ENCODE measurements at places on chromosomes 16 and 17.

DNA sequence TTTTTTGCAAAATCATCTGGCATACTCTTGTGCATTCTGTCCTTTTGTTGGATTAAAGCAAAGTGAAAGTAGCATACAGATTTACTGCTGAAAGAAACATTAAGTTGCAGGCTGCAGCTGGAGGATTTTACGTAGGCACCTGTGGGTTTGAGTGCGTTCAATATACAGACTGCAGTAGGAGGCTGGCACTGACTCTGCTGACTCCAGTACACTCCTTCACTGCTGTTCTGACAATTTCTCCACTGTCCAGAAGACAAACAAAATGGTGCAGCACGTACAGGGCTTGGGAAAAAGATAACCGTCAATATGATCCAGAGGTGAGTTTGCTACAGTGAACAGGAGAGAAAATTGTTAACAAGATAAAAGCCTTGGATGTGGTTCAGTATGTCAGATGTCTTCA is 73.3 kb downstream of the TANC2 start:
- DNase-seq = no peak

DNA sequence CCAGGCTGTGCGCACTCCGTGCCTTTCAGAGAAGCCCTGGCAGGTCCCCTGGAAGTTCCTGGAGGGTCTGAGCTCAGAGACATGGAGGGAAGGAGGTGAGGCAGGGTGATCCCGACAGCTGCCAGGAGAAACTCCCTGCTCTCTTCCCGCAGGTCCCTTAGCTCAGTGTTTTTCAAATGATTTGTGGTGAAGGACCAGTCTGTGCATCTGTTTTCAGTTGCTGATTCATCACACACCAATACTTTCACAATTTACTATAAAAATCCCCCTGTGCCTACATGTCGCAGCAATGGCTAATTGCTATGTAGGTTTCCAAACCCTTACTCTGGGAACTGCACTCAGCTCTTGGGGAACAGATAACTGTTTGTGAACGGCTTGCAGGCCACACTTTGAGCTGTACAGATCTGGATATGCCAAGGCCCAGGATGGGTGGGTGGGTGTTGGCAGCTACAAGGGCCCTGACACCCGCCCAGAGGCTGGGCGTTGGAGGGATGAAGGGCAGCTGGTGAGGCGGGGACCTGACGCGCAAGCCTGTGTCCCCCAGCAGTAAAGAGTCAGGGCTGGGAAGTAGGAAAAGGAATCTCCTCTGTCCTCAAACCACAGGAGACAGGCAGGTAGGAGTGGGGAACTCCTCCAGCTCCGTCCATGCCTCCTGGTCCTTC is 20.5 kb upstream of the EMP2 start:
- no peak for DNase-seq

DNA sequence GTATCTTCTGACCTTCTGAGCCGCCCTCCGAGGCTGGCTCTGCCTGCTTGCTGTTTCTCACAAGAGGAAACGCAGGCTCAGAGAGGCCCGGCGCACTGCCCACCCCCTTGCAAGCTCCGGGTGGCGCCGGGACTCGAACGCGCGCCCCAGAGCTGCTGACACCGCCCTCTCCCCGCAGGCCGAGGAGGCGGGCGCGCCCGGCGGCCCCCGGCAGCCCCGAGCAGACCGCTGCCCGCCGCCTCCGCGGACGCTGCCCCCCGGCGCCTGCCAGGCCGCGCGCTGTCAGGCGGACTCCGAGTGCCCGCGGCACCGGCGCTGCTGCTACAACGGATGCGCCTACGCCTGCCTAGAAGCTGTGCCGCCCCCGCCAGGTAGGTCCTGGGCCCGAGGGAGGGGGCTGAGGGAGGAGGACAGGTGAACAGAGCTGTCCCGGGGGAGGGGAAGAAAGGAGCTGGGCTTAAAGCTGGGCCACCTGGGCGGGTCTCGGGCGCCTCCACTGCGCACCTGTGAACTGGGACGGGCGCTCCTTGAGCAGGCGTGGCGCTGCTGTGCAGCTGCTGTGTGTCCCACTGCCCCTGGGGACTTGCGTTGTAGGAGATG is 18.2 kb downstream of the WFDC1 start:
- DNase-seq = no peak

DNA sequence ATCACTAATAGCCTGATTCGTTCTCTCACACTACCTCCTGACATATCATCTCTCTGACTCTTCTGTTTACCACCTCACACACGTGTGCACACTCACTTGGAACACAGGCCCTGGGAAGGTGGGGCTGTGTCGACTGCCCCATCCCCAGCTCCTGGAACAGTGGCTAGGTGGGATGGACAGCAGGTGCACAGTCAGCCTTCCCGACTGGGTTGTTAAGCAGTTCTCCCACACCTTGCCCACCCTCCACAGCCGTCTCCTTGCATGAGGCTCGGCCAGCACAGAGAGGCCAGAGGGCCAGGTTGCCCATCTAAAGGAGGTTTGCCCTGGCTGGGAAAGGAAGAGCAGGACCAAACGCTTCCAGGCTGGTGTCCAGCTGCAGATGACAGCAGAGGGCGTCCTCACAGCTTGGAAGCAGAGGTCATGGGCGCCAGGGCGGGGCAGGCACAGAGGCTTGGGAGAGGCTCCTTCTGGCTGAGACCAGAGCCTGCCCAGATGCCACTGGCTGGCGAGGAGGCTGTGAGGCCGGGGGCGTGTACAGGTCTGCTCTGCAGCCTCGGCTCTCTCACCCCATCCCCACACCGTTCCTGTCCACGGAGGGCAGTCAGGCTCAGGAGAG is 92.8 kb downstream of the AMFR start:
- peak; percentile 25 for DNase-seq

- no peak for DNase-seq
Measured at GRCh38 chr17:951325-952132, 28.0 kb downstream of the NXN start.

DNA sequence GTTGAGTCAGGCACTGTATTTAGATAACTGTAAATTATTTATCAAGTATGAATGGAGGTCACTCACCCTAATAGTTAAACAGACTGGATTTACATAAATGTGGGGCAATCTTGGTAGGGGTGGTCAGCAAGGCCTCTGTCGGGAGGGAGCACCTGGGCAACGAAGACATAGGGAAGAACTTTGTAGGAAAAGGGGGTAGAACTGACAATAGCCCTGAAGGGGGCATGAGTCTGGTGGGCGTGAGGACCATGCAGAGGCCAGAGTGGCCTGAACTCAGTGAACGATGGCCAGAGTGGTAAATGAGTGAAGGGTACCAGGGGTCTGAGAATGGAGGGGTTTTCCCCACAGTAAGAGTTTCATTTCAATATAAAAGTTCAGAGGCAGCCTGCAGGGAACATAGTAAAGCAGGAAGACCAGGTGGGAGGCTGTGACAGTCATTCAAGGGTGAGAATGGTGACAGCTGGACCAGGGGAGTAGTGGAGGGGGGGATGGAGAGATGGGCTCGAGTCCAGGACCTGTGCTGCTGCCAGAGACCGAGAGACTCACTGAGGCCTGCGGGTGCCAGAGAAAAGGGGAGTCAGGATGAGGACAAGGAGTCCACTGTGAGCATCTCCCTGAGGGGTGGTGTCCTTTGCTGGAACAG is 2.9 kb downstream of the C17orf67 start:
- DNase-seq = no peak

GRCh38 chr17:17172001-17172939 is 33.9 kb downstream of the PLD6 start:
- DNase-seq = no peak

DNA sequence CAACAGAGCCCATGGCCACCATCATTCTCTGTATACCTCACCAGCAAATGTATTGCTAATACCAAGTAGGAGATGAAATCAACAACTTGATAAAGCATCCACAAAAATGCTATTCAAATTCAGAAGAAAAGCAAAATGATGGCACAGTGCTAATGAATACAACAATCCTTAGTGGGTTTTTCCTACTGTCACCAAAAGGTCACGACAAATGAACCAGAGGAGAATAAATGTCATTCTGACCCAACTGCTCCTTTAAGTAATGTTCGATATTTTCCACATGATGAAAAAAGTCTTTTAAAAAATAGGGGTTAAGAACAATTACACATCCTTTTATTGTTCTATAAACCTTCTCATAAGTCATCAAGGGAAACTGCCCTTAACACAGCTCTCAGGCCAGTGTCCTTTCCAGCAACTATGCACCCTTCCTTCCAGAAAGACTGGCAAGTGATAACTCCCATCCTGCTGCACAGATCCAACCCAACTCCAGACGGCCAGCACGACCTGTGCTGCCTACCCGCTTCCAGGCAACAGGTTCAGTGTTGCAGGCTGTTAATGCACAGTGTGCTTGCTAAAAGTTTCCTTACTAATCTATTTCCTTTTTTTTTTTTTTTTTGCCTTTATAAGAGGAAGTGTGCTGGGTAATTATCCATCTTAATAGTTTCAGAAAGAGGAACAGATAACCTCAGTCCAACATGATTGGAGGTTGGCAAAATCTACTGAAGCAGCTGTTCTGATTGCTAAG is 15.4 kb downstream of the FBXO31 start:
- DNase-seq = no peak

DNA sequence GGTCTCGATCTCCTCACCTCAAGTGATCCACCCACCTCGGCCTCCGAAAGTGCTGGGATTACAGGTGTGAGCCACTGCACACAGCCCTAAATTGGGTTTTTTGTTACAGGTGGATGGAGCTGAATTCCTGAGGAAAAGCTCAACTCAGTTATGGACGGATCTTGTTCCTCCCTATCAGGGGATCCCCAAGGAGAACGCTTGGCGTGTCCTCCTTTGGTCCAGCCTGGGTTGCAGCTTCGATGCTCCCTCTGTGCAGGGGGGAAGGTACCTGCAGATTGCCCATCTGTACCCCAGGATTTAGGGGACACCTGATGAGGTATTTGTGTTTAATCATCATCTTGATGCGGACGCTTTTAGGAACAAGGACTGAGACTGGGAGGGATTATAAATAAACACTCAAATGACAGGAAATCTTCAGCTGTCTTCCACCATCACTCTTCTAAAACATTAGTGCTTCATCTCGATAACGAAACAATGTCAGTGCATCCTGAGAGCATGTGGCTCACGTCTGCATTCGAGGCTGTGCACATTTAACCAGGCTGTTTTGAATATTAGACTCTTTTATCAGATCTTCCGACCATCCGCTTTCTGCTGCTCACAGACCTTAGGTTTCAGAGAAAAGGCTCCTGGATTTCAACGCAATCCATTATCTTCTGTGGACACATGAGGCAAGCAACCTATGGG is 18.2 kb upstream of the MEIOB start:
- no peak for DNase-seq

- DNase-seq = no peak
Measured at GRCh38 chr17:48626245-48627117, at the start of gene HOXB9. Gene HOXB9 (minus strand): TSS chr17:48626358. CDS start chr17:48626269, 89 bp downstream.

- peak; percentile 73 for DNase-seq
Measured at GRCh38 chr17:61416540-61417363, 17.1 kb downstream of the TBX2 start.

DNA sequence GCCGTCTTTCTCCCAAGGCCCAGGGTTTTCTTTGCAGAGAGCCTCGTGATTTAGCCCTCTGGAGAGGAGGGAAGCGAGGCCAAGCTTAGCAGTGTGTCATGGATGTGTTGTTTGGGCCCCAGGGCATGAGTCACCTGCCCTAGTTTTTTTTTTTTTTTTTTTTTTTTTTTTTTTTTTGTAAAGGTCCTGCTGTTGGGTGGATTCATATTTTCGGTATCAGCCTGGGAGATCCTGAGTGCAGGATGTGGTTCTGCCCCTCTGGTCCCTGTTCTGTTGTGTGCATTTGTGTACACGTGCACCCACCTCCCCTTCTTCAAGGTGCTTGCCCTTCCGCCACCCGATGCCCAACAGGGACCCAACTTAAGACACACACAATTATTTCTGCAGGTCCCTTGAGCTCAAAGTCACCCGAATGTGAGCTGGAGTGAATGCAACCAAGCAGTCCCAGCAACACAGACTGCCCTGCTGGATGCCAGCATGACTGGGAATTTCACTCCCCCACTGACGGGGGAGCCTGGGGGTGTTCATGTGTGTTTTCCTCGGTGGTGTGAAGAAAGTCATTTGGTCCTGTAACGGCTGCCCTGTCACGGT is 265.8 kb upstream of the TNRC6C start:
- DNase-seq = peak; percentile 34

DNA sequence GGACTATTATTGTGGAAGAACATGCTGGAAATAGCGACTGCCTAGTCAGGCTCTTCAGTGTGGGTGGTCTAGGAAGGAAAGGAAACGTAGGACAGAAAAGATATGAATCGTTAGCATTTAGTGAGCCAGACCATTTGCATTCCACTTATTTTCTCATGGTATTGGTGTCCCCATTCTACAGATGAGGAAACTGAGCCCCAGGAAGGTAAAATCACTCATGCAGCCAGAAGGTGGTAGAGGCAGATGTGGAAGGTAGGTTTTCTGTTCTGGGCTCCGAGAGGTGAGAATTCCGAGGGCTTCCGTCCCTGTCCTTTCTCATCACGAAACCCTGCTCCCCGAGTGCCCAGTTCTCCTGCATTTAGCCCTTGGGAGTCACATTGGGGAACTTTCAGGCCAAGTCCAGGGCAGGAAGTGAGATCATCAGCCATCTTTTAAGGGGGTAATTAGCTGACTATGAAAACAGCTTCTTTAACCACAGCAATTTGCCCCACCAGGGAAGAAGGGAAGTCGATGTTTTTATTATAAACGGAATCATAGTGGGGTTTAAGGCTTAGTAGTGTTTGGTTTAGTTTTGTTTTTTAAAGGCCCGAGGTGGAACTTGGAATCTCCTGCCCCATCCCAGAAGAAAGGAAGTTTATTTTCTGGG is 110.7 kb upstream of the IRX3 start:
- peak; percentile 73 for DNase-seq

DNA sequence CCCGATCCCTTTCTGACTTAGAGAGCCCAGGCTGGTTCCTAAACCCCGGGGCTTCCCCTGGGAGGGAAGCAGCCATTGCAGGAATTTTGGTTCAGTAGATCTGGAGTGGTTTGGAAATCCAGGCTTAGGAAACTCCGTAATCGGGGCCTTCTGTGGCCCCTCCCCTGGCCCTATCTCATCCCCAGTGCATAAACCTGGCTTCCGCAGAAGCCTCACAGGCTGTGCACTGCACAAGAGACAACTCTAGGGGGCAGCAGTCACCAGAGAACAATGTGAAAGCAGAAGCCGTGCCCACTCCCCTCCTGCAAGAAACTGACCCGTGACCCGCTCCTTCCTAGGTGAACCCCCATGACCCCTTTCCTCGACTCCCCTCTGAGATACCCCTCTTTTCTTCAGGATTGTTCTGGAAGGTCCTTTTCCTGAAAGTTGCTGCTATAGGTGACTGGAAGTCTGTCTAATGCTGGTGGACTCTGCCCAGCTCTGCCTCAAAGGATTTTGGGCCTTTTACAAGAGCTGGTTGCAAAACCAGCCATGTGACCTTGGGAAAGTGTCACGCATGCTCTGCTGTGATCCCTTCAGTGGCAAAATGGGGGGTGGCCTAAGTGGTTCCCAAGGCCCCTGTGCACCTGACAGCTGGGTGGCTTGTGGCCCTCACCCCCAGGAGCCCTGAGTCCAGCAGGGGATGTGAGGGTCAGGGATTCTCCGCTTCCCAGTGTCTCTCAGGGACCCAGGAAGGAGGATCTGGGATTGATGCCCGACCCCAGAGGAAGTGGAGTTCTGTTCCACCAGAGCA is 14.4 kb downstream of the GUCY2D start:
- DNase-seq = no peak

Measured in stromal cell of bone marrow (primary cell).